ENCODE measurements at places on chromosomes 16 and 17.

GRCh38 chr16:1071561-1072225, 854 bp upstream of the SSTR5 start:
- DNase-seq = no peak

GRCh38 chr17:27381007-27381501, 75.2 kb upstream of the KSR1 start:
- DNase-seq = peak; percentile 81

DNA sequence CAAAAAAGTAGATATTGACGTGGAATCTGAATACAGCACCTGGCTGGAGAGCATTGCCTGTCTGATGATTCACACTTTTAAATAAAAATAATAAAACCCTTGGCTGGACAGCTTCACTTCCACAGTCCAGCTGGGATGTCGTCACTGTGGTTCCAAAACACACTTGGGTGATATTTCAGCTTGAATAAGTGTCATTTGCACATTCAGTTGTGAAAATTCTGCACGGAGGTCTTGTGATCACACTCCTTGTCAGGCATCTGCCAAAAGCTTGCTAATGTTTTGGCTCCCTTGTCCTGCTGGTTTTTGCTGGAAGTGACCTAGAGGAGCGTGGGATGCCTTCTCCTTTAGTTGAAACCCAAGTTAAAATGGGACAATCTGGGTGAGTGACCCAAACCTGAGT, 60.7 kb downstream of the PCTP start:
- no peak for DNase-seq

- DNase-seq = no peak
These were observed 3.9 kb downstream of the TRPV3 start for GRCh38 chr17:3553419-3554401.

GRCh38 chr17:19308398-19308797, 54.1 kb downstream of the B9D1 start:
- no peak for DNase-seq

DNA sequence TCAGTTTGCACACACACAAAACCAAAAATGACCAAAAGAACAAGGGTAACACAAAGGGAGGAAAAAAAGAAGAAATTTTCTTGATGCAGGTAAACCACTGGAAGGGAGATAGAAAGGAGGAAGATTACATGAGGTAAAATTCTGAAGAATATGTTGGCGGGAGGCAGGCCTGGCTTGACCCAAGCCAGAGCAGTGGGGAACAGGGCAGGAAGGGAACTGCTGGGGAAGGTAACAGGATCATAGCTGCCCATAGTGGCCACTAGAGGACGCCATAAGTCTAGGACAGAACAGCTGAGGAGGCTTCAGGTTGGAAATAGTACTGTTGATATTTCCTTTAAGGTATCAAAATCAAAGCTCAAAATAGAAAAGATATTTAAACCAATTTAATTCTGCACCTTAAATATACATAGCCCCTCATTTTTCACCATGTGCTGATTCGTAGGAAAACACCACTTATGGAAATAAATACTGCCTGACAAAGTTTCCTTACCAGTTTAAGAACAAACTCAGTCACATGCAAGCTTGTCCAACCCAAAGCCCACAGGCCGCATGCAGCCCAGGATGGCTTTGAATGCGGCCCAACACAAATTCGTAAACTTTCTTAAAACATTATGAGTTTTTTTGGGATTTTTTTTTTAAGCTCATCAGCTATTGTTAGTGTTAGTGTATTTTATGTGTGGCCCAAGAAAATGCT, 15.5 kb downstream of the VPS35 start:
- DNase-seq = peak; percentile 47

DNA sequence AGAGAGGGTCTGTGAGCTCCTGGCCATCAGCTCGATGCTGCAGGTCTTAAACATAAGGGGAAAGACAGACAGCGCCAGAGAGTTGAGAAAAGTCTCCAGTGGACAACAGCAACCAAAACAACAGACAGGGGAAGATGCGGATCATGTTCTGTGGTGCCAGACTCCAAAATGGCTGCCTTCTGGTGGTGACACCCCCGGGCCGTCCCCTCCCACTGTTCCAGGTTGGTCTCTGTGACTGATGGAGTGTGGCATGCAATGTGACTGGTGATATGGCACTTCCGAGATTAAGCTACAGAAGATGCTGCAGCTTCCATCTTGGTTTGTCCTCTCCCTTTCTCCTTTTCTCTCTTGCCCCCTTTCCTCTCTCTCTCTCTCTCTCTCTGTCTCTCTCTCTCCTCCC, 40.4 kb upstream of the RBFOX3 start:
- no peak for DNase-seq

DNA sequence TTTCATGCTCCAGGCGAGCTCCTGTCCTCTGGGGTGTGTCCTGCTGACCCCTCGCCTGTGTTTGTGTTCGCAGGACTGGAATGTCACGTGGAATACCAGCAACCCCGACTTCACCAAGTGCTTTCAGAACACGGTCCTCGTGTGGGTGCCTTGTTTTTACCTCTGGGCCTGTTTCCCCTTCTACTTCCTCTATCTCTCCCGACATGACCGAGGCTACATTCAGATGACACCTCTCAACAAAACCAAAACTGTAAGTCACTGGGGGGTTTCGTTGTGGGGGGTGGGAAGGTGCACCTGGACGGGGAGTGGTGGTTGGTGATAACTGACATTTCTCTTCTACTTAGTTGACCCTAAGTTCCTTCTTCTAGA, 58.3 kb downstream of the ABCC1 start:
- DNase-seq = peak; percentile 86

DNA sequence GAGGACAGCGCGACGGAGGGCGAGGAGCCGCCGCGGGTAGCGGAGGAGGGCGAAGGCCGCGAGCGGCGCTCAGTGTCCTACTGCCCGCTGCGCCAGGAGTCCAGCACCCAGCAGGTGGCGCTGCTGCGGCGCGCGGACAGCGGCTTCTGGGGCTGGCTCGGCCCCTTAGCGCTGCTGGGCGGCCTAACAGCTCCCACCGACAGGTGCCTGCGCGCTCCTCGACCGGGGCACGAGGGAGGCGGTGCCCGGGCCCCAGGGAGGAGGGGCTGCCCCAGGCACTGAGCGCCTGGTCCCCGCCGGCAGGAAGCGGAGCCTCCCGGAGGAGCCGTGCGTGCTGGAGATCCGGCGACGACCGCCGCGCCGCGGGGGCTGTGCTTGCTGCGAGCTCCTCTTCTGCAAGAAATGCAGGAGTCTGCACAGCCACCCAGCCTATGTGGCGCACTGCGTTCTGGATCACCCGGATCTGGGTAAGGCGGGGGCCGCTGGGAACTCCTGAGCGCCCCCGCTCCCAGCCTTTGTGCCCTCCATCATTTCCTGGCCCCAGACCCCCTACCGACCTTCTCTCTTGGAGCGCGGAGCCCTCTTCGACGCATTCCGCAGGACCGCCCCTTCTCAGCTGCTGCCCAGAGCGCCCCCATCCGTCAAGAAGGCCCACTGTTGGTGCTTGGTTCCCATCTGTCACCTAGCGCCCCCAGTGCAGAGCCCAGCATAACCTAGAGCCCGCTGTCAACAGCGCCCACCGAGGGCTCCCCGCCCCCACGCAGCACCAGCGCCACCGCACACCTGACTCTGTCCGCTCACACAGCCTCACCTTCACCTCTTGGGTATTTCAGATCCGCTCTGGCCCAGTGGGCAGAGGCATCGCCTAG, 3.7 kb downstream of the C17orf50 start:
- DNase-seq = peak; percentile 98

DNA sequence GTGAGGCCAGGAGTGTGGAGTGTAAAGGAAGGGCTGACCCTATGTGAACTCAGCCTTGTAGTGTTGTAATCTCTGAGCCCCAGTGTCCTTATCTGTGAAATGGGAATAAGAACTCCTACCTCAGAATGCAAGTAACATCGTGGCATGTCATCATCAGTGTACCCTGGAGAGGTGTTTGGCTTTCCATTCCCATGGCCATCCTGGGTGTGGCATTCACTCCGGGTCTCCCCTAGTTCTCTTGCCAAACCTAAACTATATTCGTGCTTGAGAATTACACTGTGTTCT, 1.9 kb downstream of the NXPH3 start:
- DNase-seq = no peak

DNA sequence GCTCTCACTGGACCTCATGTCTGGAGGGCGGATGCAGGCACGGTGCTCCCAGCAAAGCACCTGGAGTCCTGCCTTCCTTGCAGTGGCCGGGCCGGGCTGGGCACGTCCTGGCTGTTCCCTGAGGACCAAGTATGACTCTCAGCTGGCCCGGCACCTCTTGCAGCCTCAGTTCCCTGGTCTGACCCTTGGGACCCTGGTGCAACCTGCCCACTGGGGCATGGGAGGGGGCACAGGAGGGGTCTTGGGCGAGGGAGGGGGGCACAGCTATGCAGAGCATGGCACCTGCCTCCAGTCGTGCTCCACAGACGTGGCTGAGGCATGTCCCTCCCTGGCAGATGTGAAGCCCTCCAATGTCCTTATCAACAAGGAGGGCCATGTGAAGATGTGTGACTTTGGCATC, 19.6 kb downstream of the MAP2K3 start:
- peak; percentile 27 for DNase-seq
